ENCODE measurements at places on chromosomes 6 and 20. TPM values are rescaled to one million over a fixed set of nuclear protein-coding genes. Genes with fewer than 3 reads are reported as not detected.

The PLG gene
- total RNA-seq: 0.57 TPM

The ETV7 gene
- total RNA-seq: 2.0 TPM

The PBOV1 gene
- total RNA-seq: not detected

The POPDC3 gene
- 29.2 TPM for total RNA-seq

The PRSS35 gene
- total RNA-seq: 0.10 TPM

The MEI4 gene
- 0.05 TPM for total RNA-seq

The ENPP5 gene
- not detected for total RNA-seq

The RFX6 gene
- not detected for total RNA-seq

The SIRPG gene
- total RNA-seq: not detected

The CGA gene
- total RNA-seq: not detected
